ENCODE measurements at places on chromosomes 7 and 10.

DNA sequence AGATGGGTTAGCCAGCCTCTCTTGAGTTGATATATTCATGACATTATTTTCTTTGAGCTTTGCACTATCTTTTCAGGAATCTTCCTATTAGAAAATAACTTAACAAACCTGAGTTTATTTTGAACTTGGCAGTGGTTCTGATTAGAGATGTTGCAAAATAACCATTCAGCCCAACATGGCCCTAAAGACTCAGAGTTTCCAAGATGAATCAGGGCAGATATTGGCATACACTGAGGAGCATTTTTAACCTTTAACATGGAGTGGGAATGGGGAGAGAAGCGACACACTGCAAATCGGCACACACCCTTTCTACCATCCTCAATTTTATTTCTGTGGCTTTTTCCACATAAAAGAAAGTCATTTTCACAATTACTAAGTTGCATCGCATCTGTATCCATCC lies 190.8 kb downstream of the TRIL start:
- no peak for DNase-seq

DNA sequence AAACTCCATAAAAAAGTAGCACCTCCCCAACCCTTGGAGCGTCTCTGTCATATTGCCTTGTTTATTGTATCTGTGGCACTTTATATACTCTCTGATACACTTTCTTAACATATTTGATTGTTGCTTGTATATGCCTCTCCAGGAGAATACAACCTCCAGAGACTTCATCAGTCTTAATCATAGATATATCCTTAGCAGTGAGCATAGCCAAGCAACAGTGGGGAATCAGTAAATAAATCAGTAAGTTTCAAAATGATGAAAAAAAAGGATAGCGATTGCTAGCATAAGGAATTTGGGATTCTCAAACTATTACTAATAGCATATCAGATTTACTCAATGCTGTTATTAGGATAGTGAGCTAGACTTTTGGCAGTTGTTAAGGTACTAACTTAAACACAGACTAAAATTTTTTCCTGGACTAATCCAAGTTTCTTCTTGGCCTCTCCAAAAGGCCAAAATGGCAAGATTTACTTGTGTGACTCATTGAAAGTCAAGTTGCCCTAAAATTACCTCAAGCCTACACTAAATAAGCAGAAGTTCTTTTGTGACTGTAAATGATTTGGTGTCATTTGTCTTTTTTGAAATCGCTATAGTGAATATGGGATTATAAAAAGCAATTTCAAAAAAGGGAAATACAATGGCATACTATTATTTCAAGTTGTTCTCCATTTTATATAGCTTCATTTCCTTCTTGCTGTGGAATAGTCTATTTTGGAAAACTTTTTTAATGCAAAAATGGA lies 177.9 kb downstream of the CHN2 start:
- no peak for DNase-seq

DNA sequence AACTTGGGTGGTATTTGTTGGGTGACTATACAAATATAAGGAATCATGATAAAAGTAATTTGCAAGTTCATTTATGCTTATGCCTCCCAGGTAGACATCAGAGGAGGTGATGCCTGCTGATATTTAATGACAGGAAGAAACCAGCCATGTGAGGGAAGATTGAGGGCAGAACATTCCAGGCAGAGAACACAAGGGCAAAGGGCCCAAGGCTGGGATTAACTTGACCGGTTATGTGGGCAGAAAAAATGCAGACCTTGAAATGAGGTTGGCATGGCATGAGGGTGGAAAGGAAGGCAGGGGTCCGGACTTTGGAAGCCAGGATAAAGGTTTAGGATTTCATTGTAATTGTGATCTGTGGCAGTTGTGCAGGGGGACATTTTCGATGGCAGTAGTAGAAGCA lies 68.0 kb upstream of the MTPN start:
- DNase-seq: no peak

DNA sequence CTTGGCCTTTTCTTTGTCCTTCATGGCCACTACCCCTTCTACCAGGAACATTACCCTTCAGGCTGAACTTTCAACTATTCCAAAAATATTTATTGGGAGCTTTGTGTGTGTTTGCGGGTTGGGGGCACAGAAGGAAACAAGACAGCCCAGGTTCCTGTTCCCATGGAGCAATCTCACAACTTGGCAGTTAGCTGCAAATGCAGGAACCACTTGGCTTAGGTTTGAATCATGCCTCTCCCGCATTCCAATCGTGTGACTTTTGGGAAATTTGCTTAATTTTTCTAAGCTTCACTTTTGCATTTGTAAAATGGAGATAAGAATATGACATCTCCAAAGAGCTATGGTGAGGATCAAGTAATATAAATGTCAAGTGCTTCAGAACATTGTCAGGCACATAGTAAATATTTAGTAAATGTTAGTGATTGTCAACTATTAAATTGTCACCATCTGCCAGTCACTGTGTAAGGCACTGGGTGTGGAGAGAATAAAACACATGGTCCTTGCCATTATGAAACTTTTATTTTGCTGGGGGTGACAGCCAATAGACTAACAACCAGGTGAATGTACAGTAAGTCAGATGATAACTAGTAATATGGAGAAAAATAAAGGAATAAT lies 277.1 kb downstream of the SNX13 start:
- DNase-seq: no peak

DNA sequence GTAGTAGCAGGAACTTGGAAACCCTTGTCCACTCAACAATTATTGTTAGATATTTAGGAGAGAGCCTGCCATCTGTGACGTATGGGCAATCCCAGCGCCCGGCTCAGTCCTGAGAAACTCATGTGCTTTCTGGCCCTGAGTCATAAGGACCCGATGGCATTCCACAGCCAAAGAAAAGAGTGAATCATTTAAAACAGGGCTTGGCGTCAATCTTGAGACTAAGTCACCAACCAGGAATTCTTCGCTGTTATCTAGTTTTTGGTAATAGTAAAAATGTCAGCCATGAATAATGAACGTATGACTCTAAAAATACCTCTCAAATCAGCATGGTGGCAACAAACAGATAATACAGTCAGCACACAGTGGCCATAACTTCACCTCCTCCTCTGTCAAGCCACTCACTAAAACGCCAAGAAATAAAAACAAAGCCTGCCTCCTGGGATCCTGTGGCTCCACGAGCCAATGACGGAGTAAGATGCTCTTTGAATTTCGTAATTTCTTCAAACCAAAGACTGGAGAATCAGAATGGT lies 140.8 kb downstream of the ADAM12 start:
- no peak for DNase-seq

- DNase-seq: no peak
Measured at GRCh38 chr10:118298787-118299186, 43.3 kb downstream of the FAM204A start.

DNA sequence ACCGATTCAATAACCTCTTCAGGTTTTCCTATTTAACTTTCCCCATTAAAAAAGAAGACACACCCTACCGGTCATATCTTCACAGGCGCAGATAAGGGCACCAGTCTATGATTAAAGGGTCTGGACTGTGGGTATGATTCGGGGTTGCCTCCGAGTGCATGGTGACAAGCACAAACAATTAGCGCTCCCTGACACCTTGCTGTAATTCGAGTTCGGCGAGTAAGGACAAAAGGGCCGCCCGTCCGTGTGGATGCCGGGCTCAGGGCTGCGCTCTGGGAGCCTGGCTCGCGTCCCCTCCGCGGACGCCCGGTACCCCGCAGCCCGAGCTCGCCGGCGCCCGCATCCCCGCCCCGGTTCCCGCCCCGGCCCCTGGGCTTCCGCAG lies 111.9 kb upstream of the RHEB start:
- DNase-seq: no peak

- DNase-seq: no peak
Measured at GRCh38 chr7:151940048-151940811, 16.0 kb upstream of the GALNTL5 start.

DNA sequence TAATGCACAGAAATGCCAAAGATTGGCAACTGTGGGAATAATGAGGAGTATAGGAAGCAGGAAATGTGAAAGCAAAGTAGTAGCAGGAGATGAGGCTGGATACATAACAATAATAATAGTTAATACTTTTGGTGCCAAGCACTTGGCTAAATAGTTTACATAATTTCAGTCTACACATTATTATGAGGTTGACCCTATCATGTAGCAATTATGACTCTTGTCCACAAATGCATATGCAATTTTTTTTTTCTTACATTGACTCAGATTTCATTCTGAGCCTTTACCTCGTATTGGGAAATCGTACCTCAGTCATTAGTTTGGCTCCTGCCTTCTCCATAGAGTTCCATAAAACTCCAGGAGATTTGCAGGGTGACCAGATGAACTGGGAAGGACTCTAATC lies 219.9 kb downstream of the SUGCT start:
- DNase-seq: no peak

GRCh38 chr10:101130984-101131961 lies at the start of gene TLX1:
Gene TLX1, plus strand, starts transcription at chr10:101131300. Its CDS starts 242 bp downstream, at chr10:101131542.
- DNase-seq: no peak

GRCh38 chr7:128874140-128875031 lies 11.7 kb downstream of the ATP6V1F start:
- DNase-seq: no peak

GRCh38 chr10:131271195-131271880 lies 40.2 kb downstream of the TCERG1L start:
- DNase-seq: no peak

DNA sequence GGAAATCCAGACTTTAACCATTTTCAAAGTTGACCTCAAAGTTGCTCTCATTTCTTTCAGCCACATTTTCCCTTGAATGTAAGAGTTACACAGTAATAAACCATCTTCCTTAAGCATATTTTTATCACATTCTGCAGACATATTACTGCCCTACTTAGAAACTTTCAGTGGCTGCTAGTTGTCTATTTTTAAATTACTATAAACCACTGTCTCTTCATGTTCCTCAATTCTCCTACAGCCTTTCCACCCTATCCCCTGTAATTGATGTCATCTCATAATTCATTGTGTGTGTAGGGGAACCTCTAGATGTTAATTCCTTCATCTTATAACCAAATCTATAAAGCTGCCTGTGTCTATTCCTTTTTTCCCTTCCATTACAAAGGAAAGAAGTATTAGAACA lies 78.1 kb upstream of the STRIP2 start:
- no peak for DNase-seq

DNA sequence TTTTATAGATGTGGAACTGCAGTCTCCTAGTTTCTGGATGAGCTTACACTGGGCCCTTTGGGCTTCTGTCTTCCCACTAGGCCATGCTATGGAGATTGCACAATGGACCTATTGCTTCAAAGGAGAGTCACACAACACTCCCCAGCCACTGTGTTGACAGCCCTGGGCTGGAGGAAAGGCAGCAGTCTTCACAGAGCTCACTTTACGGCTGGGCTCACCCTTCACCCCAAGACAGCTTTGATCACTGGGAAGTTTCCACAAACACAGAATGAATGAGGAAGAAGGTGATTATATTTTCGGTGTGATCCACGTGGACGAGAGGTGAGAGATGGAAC lies 92.7 kb upstream of the GDF10 start:
- DNase-seq: no peak

GRCh38 chr10:77531441-77532001 lies 106.1 kb downstream of the KCNMA1 start:
- no peak for DNase-seq

- DNase-seq: no peak
Measured at GRCh38 chr10:89651205-89651915, 6.3 kb upstream of the PANK1 start.

GRCh38 chr10:84424731-84425167 lies 96.4 kb downstream of the CCSER2 start:
- DNase-seq: no peak

GRCh38 chr10:3306050-3306449 lies 133.5 kb upstream of the PITRM1 start:
- no peak for DNase-seq

DNA sequence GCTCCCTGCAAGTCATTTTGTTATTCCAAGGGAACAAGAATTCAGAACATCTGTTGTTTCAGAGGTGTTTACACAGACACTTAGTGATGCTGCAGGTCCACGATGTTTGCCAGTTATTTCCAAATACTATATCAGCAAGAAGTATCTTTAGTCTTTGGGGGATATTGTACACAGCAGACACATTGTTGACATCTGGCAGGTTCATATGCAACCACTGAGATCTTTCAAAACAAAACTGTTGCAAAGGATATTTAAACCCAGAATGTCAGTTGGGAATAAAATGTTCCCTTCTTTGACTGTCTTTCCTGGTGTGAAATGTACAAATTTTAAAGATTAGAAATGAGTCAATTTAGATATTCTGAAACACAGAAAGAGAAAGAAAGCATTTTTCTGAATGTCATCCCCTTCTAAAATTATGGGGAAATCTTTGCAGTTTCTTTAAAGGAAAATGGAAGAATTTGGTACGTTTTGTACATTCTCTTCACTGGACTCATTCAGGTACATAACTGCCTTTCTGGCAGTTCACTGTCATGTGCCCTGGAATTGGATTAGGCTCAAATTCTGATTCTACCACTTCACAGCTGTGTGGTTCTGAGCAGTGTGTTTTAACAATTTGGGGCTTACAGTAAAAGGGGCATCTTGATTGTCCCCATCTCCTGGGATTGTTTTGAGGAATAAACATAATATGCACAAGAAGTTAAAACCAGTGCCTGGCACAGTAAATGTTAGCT lies 40.3 kb upstream of the CELF2 start:
- DNase-seq: no peak

DNA sequence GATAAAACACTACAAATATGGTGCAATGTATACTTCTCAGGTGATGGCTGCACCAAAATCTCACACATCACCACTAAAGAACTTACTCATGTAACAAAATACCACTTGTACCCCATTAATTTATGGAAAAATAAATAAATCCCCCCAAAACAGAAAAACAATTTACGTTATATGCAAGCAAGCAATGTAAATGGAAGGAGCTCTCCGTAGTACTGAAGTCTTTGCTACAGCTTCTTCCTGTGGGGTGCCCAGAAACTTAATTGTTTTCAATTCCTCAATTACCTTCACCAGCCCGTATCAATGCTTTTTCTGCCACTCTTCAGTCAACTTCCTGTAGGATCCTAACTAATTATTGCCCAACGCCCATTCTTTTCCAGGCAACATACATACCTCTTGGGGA lies 138.1 kb downstream of the RELN start:
- DNase-seq: no peak

GRCh38 chr7:90604383-90604782 lies 8.3 kb downstream of the CDK14 start:
- DNase-seq: no peak

GRCh38 chr10:63539994-63540393 lies 18.8 kb downstream of the REEP3 start:
- DNase-seq: no peak

DNA sequence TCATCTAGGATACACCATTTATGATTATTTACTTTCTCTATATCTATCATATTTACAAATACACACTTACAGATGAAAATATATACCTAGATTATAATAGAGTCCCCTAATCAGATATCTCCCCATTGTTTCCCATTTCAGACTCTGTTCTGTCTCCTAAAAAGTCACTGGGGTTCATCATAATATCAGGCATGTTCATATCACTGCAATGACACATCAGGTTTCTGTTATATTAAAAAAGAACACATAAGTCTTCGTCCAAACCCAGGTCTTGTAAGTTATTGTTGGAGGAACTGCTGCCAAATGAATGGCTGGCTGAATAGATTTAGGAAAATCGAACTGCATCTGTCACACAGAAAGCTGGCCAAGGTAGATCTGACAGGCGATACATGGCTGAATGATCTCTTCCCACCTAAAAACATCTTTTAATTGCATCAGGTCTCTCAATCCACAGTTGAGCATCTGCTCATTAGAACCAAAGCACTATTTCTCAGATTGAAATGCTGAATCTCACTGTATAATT lies 178.7 kb downstream of the CACNA2D1 start:
- DNase-seq: no peak
